Upper lobe of right lung (tissue), 1 donor: ENCODE measurements at places on chromosomes 16 and 17. TPM values are rescaled to one million over a fixed set of nuclear protein-coding genes. Genes with fewer than 3 reads are reported as not detected.

Gene KRTAP9-4
- total RNA-seq: not detected

- H3K27ac ChIP-seq: no peak overlapping the region
- no peak for DNase-seq
- H3K36me3 ChIP-seq: no peaks in the 10 kb centered on the region
- H3K4me3 ChIP-seq: no peak overlapping the region
These were observed 8.1 kb downstream of the ZP2 start for GRCh38 chr16:21203155-21203797.

DNA sequence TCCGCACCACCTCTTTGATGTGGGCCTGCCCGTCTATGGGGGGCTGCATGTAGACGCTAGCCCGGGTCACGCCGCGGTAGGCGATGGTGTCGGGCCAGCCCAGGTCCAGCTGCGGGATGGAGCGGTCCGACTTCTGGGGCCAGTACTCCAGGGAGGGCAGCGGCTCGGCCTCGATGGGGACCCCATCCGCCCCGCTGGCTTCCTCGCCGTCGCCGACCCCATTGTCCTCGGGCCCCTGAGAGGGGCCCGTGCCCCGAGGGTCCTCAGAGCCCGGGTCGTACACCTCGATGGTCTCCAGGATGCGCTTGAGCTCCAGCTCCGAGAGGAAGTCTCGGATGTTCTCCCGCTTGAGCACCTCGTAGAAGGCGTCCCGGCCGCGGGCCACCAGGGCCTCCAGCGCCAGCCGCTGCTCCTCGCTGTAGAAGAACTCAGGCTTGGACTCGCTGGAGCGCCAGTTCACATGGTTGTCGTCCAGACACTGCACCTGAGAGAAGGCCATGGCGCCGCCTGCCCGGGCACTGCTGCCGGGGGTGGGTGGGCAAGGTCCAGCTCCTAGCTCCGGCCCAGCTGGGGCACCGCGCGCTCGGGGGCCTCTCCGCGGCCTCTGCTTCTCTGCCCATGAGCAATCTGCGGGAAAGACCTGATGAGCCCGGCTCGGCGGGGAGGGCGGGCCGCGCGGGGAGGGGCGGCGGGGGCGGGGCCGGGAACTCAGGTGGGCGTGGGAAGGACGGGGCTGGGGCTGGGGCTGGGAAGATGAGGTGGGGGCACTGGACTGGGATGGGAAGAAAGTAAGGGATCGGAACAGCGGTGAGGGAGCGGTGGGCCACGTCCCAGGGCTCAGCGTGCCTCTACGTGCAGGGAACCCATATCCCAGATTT, 782 bp downstream of the FAM83G start:
- no peak for DNase-seq
- peaks cover 5% of the 10 kb centered on the region for H3K4me1 ChIP-seq
- H3K4me3 ChIP-seq: peak overlapping the region; percentile 66
- H3K27me3 ChIP-seq: no peaks in the 10 kb centered on the region
- no peaks in the 10 kb centered on the region for H3K36me3 ChIP-seq

DNA sequence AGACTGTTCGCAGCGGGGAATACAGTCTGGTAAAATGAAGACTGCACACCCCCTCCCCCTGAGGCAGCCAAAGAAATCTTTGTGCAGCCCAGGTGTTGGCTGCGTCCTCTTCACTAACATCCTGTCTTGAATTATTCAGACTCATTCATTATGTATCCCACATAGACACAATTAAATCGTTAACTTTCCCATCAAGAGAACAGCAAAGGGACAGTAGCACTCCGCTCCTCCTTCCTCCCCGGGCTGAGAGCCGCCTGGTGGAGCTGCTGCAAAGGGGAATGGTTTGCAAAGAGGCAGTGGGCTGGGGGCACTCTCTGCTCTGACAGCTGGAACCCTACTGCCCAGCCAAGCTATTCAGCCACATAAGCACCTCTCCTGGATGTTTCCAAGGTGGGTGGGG, 290.0 kb upstream of the SOX9 start:
- no peaks in the 10 kb centered on the region for H3K36me3 ChIP-seq
- no peak for DNase-seq
- H3K27me3 ChIP-seq: peaks cover 5% of the 10 kb centered on the region
- no peak overlapping the region for H3K4me3 ChIP-seq
- H3K27ac ChIP-seq: no peak overlapping the region
